ENCODE measurements at places on chromosomes 6 and 20. TPM values are rescaled to one million over a fixed set of nuclear protein-coding genes. Genes with fewer than 3 reads are reported as not detected.

- no peak for DNase-seq
Measured at GRCh38 chr6:118953391-118953790, 18.4 kb upstream of the MCM9 start.

DNA sequence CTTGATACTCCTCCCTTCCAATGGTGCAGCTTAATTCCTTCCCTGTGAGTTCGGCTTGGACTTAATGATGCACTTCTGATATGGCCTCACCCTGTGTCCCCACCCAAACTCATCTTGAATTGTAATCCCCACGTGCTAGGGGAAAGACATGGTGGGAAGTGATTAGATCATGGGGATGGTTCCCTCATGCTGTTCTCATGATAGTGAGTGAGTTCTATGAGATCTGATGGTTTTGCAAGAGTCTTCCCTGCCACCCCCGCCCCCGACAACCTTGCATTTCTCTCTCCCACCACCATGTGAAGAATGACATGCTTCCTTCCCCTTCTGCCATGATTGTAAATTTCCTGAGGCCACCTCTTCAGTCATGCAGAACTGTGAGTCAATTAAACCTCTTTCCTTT lies 50.3 kb upstream of the HLA-G start:
- DNase-seq = no peak

DNA sequence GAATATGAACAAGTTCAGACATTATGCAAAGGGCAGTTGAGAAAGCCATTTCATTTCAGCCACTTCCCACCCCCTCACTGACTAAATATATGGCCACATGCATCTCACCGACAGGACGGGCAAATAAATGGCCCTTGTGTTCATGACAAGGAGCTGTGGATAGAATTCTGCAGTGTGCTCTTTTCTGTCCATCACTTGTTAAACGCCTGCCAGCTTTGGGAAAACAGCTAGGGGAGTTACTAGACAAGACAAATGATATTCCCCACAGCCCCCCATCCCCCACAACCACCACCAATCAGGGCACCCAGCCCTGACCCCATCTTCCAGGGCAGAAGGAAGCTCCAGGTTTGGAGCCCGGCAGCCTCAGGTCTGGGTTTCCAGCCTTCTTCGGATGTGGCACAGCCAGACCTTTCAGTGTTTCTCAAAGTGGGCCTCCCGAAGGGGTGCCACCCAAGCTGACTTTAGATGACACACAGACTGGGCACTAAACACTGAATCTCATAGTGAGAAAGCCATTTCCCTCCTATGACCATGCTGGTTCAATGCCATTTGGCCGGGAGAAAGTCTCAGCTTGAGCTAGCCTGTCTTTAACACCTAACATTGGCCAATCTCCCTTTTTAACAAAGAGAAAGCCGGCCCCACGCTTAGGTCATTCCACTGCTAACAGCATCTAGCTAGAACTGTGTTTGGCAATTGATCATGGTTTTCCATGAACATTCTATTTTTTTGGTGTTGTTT lies 4.0 kb upstream of the RIPOR3 start:
- DNase-seq = no peak

GRCh38 chr6:38152620-38153019 lies 333.1 kb downstream of the ZFAND3 start:
- no peak for DNase-seq

- DNase-seq = no peak
Measured at GRCh38 chr6:44072959-44073611, 54.2 kb downstream of the MRPL14 start.

DNA sequence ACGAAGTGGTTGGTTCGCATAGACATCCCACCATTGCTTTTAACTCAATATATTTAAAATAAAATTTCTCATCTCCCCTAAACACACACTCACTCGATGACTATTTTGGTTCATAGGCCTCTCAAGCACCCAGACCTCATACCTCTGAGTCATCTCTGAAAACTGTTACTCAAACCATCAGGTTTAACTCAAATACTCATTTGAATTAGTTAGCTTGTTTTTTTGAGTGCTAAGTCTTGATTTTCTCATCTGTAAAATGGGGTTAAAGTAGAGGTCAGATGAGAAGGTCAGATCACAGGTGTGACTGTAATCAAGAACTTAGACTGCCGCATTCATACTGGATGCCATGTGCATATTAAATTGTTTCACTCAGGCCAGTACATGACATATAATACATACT lies 243.9 kb upstream of the TENT5A start:
- DNase-seq = no peak

GRCh38 chr20:17314264-17314663 lies 87.4 kb downstream of the PCSK2 start:
- DNase-seq = no peak

- DNase-seq = no peak
Measured at GRCh38 chr6:142637624-142638351, 307.2 kb downstream of the HIVEP2 start.

DNA sequence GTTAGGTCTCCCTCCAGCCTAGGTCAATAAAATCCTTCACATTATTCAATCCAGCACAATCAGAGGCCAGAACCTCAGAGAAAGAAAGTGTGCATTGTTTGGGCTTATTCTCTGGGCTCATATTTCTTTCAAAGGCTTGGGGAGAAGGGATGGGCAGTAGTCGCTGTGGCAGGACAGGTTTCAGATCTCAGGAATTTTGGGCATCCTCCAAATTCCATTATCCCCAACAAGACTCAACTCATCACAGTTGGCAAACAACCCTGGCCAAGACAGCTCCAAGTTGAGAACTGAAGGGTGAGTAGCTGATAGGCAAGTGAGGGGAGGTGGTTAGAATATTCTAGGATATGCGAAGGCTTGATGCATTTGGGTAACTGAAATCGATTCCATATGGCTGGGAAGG lies 27.2 kb upstream of the CHD6 start:
- DNase-seq = no peak

- no peak for DNase-seq
Measured at GRCh38 chr20:64079273-64080012, at the start of gene RGS19. Gene RGS19 (minus strand): TSS chr20:64079518. CDS start chr20:64076886, 2,632 bp downstream.

- no peak for DNase-seq
Measured at GRCh38 chr6:32168807-32169591, 4.6 kb downstream of the EGFL8 start.

DNA sequence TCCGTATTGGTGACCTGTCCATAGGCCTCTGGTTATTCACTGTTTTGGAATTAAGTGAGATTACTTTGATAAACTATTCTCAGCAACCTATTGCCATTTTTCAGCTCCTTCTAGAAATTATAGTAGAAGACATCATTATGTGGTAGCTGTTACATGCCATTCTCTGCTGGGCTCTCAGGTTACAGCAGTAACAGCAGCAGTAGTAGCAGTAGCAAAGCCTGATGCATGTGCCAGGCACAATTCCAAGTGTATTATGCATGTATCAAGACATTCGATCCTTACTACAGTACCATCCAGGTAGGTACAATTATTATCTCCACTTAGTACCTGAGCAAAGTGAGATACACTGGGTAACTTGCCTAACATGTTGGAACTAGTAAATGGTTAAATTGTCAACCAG lies 74.3 kb downstream of the RPS12 start:
- DNase-seq = no peak

CST7 gene
- total RNA-seq = not detected

MYLK4 gene
- 0.75 TPM for total RNA-seq

GSTA2 gene
- total RNA-seq = not detected

TNF gene
- 18.6 TPM for total RNA-seq

LCA5 gene
- total RNA-seq = 5.1 TPM
